ENCODE measurements at places on chromosomes 5 and 9.

- no peak for DNase-seq
These were observed 176.6 kb upstream of the KCNN2 start for GRCh38 chr5:114185274-114185673.

DNA sequence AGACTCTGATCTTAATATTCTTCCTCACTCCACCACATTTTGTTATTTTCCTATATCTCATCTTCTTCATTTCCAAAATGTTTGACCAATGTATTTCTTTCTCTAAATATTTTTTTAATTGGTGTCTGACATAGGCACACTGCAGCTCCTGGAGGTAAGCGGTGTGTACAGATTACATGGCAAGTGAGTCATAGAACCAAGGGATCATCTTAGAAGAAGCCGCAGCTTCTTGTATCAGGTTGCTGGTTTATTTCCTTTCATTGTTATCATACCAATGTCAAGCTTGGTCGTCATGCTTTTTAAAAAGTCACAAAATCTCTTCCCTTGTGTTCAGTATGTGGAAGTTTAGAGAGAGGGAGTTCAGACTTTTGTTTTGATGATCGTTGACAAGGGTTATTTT, 526.1 kb upstream of the CDH18 start:
- no peak for DNase-seq

- no peak for DNase-seq
These were observed 218.7 kb downstream of the TRPM3 start for GRCh38 chr9:70902692-70903131.

DNA sequence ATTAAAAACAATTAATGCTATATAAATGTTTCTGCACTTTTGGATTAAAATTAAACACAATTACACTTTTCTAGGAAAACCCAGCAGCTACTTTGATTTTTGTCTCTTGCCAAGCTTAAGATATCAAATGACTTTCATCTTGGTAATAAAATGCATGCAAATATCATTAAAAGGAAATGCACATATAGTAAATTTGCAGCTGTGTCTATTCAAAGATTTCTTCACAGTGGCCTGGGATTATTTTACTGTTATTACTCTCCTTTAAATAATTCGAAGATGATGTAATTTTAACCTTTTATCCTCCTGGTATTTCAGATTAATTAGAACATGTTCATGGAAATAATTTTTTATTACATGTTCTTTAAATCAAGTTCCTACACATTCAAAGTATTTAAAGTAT, 529.5 kb upstream of the RGMB start:
- no peak for DNase-seq

GRCh38 chr9:135559606-135560005, 1.9 kb upstream of the PAEP start:
- no peak for DNase-seq

DNA sequence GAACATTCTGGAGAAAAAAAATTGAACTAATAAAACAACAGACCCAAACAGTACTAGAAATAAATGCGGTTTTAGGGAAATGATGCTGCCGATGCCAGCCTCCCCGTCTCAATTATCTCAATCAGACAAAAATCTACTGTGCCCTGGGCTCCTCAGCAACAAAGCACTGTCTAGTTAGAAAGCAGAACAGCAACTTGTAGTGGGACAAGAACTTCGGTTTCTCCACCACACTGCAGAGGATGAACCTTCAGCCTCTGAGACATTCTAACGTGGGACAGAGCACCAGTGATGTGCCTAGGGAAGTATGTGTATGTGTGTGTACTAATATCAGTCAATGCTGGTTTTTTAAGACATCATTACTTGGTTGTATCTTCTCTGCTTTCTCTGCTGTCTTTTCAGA, 11.1 kb upstream of the CAST start:
- no peak for DNase-seq

DNA sequence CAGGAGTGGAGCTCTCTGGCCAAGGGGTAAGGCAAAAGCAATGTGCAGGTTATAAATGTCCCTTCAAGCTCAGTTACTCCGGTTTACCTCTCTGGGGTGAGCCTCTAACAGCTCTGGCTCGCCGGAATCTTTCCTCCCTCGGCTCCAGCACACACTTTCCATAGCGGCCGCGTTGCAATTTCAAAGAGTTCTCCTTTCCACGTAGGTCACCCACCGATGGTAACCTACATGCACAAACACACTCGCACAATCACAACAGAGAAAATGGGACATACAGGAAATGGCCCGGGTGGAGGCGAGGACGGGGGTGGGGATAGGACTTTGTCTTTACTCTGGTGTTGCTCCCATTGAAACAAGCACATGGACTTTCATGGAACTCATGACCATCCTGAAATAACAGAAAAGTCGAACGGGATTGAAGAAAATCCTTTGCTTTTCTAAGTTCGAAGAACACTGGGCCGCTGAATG, 1.2 kb downstream of the LHFPL2 start:
- peak; percentile 69 for DNase-seq

DNA sequence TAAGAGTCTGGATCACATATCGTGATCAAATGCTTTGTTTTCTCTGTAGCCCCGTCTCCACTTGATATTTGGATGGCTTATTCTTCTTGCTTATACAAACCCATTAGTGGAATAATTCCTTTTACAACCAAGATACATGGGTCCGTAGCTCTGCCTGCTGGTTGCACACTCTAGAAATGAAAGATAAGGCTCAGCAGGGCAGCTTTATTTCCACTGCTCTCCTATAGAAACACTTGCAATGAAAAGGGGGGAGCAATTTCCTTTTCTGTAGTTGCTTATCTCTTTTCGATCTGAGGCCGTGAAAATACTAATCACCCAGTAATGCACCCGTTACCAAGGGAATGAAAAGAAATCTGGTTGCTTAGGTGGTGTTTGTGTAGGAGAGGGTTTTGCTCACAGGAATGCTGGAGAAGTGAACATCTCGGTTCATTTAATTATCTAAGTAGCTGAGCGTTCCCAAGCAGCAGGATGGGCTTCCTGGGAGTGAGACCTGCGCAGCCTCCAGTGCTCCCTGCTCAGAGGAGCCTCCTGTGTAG, 131.7 kb downstream of the ADAMTS16 start:
- DNase-seq, result no peak

DNA sequence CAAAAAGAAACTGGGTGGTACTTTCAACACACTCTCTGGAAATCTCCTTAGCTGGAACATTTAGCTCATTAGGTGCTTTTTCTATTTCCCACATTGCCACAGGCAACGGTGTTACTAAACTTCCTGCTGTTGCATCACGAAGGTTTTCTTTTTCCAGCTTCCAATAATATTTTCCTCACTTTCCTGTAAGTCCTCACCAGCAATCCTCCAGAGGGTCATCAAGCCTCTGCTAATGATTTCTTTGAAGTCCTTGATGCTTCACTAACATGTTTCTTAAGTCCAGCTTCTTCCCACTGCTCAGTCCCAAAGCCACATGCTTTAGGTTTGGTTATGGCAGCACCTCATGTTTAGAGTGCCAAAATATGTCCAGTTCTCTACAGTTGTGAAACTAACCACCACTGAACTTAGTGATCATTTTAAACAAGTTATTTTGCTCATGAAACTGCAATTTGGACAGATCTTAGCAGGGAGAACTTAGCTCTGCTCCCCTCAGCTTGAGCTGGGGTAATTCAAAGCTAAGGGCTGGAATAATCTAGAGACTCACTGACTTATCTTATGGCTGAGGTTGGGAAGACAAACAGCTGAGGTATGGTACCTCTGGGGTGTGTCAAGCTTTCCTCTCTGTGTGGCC, 39.9 kb upstream of the RETREG1 start:
- no peak for DNase-seq

GRCh38 chr5:116626272-116626723, 51.7 kb upstream of the SEMA6A start:
- DNase-seq, result peak; percentile 27

GRCh38 chr5:78927657-78928282, 57.3 kb downstream of the ARSB start:
- DNase-seq, result no peak

DNA sequence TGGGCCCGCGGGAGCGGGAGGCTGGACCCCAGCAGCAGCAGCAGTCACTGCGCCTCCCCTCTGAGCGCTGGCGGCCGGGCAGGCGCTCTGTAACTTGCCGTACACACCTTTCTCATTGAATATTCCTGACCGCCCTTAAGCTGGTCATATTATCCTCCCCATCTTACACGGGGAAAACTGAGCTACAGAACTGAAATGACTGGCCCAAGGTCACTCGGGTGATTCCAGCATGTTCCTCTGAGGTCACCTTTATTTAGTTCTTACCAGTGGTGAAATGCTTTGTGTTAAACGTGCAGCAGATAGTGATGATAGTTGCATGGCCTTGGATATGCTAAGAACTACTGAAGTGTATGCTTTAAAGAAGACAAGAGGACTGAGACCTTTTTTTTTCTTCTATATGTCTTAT, 607 bp downstream of the UQCRQ start:
- DNase-seq, result no peak

DNA sequence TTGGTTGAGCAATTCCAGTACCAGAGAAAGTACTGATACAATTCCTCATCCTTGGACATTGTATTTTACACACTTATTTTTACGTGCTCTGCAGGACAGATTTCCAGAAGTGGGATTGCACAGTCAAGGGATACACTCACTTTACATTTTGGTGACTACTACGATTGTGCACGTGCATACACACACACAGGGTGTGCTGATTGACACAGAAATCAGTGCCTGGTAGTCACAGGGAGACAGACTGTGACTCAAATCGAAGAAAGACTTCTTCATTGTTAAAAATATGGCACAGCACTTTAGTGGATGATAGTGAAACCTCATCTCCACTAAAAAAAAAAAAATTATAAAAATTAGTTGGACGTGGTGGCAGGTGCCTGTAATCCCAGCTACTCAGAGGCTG, 1.5 kb downstream of the GARIN3 start:
- DNase-seq, result no peak

DNA sequence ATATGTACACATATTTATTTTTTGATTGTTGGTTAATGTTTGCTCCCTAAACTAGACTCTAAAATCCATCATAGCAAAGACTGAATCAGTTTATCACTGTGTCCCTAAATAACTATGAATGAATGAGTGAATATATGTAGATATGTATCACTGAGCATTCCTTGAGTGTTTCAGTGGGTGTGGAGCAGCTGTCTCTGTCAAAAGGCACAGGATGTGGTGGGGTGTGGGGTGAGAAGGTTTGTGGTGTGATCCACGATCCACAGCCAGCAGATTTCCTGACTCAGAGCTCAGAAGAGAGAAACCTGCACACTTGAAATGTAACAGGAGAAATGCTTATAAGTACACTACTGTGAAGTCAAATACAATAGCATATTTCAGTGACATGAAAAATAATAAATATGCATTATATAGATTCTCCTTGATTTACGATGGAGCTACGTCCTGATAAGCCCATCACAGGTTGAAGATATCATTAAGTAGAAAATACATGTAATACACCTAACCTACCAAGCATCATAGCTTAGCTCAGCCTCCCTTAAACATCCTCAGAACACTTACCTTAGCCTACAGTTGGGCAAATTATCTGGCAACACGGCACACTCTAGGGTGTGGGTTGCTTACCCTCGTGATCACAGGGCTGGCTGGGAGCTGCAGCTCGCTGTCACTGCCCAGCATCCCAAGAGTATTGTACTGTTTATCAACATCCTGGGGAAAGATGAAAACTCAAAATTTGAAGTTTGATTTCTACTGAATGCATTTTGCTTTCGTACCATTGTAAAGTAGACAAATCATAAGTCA, 287.0 kb downstream of the GAS1 start:
- DNase-seq, result no peak

DNA sequence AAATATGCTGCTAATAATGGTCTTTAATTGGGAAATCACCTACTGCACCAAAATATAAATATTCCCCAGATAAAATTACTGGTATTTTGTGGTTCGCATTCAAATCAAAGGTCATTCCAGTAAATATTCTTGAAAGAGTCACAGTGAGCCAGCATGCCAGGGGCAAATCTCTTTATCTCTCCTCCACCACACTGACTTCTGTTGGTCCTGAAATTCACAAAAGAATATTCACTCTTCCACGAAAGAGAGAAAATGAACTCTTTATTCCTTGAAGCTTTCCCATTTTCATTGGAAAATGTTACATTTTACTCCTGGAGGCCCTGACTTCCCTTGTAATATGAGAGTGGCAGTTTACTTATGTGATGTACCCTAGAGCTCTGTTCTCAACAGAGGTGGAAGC, 39.7 kb downstream of the ZNF366 start:
- DNase-seq, result no peak

DNA sequence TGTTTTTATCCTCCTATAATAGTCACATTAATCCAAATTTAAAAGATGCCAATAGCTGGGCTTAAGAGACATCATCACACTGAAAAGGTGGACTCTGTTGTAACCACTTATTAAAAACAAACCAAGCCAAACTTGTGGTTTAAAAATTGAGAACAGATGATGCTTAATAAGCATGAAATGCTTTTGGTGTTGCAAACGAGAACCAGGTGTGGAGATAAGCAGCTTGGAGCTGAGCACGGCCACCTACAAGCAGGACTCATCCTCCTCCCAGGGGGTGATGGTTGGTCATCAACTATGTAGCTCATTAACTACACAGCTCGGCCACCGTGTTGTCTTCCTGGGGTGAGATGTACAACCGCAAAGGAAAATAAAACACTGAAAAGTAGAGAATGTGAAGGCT, 154.4 kb downstream of the NPR3 start:
- no peak for DNase-seq

DNA sequence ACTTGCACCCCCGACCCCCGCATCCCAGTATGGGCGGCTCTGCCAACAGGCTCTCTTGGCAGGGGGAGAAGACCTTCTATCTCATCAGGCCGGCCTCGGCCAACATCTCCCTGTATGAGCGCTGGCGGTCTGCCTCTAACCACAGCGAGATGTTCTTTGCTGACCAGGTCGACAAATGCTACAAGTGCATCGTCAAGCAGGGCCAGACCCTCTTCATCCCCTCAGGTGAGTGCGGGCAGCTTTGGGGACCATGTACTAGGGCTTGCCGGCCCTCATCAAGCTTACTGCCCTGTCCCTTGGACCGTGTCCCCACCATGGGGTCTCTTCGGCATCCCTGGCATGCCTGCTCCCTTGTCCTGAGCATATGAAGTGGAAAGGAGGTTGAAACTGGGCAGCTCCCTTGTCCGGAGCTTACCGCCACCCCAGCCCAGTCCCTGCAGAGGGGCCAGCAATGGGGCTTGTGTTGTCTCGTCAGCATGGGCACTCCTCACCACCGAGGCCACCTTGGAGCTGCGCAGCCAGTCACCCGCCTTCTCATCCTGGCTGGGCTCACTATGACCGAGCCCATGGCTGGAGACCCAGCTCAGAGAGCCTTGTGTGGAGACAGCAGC, 78.1 kb downstream of the PHF2 start:
- peak; percentile 27 for DNase-seq

DNA sequence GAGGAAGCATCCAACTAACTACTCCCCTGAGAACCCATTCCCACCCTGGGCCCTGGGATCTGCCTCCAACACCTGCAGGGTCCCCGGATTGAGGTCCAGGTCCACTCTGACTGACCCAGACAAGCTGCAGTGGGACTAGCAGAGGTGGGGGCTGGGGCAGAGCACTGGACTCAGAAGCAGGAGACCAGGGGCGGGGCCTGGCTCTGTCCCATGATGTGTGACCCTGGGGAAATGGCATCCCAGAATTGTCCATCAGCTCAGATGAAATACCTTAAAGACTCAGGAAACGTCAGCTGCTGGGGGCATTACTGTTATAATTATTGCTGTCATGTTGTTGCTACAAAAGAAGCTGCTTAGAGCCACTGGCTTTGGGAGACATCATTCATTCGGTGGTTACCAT, 202.4 kb downstream of the C9orf50 start:
- no peak for DNase-seq

All from mucosa of descending colon (tissue), 3 donors.